ENCODE measurements at places on chromosomes 12 and 14.

DNA sequence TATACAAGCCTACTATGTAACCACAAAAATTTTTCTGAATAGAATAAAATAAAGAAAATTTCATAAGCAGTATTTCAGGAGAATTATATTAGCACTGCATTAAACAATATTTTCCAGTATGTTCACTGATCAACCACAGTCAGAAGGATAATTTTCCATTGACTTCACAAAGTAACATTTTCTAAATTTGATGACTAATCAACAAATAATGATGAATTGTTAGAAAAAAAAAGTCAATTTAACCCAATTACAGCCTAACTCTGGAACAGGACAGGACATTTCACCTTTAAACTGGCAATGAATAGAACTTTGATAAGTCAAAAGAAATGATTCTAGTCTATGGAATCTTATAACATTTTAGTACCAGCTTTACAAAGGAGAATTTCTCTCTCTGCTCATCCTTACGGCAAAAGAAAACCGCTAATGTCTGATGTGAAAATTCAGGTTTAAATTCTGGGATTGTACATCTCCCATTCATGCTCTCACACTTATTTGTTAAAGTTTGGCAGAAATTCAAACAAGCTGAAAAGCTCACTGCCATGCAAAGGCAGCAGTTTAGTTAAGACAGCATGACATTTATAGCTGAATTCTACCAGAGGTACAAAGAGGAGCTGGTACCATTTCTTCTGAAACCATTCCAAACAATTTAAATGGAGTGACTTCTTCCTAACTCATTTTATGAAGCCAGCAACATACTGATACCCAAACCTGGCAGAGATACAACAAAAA, 84.5 kb downstream of the MDGA2 start:
- DNase-seq = no peak

DNA sequence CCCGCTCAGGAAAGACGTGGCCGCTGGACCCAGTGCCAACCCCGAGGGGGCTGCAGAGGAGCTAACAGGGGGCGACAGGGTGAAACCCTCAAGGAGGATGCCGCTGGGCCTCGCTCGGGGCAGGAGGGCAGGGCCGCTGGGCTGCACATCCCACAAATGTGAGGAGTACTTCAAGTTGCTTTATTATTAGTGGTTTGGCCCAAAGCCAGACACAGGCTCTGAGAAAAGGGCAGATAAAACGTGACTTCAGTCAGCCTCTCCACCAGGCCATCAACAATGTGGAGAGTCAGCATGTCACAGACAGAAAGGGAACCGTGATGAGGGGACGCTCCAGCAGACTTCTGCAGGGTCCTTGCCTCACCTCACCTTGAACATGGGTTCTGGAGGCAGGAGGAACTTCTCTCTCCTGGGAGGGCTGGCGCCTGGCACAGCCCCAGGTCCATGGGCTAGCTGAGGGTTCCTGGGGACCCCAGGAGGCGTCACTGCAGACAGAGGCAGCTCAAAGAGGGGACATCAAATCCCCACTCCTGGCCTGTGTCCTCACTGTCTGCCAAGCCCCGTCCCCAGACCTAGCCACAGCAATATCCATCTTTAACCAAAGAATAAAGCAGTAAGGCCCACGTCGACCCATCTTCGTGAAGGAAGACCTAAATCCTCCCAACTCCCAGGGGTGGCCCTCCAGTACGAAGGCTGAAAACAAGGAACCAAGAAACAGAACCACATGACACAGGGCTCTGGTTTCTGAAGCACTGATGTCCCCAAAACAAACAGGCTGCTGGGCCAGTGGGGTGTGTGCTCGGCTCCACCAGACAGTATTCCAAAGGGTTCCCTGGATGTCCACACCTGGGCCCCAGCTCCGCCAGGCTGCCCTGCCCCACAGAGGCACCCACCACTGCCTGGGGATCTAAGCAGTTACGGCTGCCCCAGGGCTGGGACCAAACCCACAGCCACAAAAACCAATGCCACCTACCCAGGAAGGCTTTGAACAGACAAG, 35.1 kb downstream of the CCDC85C start:
- peak; percentile 58 for DNase-seq

DNA sequence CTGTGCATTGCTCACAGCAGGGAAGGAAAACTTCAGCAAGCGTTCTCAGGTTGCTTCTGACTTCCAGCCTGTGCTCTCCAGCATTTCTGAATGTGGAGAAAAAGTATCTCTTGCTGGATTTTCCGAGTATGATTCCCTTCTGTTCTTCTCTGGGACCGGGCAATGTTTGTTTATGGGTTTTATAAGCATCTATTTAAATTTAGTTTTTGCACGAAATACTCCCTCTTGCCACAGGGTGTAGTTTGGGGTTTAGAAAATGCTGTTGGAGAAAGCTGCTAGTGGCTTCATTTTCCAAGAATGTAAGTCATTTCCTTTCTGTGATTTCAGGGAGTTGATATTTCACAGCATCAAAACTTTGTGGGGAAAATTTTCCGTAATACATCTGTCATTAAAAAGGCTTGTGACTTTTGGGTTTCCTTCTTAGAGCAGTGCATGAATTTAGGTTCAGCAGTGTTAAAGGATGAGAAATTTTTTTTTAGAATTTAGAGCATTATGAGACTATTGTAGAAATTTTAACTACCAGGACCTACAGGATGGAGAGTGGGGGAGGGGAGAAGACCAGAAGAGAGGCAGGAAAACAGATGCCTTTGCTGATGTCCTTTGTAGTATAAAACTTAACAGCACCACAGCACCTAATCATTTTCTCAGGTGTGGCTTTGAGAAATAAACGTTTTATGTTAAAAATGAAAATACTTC, 1.5 kb downstream of the FRMD6 start:
- DNase-seq = peak; percentile 68

GRCh38 chr12:64590183-64590582, 20.1 kb upstream of the RASSF3 start:
- no peak for DNase-seq

DNA sequence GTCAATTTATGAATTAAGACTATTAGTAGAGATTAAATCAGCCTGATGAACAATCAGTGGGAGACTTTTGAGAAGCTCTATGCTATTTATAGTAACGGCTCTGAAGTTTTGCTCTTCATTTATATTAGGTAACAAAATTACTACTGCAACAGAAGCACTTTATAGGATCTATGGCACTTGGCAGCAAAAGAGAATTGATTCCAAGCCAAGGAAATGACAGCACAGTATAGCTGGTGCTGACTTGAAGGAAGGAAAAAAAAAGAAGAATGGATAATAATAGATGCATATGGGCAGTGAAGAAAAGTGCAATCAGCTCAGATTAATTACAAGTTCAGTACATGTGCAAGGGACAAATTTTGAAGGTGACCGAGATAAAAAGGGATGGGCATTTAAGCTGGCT, 228.2 kb upstream of the PPFIA2 start:
- DNase-seq = no peak

DNA sequence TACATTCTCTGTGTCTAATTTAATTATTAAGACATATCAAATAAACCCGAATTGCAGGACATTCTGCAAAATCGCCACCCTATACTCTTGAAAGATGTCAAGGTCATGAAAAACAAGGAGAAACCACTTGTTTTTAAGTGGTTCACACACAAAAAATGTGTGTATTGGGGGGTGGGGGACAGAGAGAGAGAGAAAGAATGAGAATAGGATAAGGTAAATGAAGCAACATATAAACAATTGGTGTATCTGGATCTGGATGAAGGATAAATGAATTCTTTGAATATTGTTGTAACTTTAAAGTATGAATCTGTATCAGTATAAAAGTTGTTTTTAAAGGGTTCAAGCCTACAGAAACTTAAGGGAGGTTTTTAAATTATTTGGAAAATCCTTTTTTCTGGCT, 72.1 kb downstream of the ARID2 start:
- no peak for DNase-seq

DNA sequence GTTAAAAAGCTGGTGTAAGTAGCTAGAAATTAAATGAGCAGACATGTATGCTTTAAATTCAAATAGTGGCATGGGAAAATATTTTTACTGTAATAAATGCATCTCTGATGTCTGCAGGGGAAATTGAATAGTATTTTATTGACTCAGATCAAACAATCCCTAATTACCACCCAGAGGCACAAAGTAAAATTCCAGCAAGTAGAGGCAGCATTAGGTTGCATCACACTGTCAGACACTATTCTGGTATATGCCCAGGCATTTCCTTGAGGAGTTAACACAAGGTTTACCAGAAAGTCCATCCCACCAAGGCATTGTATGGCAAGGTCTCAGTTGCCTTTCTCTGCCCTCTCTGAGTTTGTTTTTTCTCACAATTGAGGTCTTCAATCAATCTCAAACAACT, 201.6 kb upstream of the KITLG start:
- no peak for DNase-seq

- DNase-seq = no peak
Observed at GRCh38 chr14:104144453-104144790, 6.0 kb downstream of the KIF26A start.

DNA sequence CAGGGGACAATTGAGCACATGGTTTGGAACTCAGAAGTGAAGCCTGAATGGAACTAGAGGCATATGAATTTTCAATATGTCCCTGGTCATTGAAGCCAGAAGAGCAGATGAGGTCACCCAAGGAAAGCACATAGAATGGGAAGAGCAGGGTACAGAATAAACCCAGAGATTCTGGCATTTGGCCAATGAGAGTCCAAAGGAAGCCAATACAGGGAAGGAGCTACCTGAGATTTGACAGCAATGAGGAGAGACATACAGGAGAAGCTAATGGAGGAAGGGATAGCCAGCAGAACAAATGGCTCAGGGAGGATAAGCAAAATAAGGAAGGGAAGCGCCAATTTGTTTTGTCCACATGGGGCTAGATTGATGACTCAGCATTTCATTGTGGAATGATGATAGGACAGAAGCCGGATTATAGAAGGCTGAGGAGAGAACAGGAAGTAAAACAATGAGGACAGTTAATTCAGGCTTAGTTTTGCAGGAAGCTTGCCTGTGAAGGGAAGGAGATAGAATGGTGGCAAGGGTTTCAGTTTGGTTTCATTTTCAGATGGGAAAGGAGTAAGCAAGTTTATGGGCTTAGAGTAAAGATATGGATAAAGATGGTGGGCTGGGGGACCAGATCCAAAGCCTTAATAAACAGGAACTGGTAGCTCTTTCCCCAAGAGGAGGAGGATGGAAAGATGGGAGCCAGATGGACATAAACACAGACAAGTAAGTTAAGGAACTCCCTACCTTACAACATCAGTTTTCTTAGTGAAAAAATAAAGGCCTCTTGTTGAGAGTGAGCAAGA, 3.2 kb upstream of the SPTSSA start:
- DNase-seq = no peak

- DNase-seq = no peak
Observed at GRCh38 chr12:17079251-17079909, 473.4 kb upstream of the LMO3 start.

GRCh38 chr12:72359416-72359815, 87.2 kb downstream of the TRHDE start:
- no peak for DNase-seq

DNA sequence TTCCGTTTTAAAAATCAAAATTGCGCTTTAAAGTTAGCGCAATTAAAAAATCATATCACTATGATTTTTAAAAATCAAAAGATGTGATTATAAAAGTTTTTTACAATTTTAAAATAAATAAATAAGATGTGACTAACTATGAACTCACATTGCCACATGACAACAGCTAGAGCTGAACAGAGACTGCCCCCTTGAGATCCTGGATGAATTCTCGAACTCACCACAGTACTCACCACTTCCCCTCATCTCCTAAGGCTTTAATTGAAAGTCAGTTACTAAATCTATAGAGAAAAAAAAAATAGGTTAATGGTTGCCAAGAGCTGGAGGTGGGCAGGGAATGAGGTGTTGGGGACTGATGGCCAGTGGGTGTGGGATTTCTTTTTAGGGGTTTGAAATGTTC, 384.2 kb downstream of the ZFP36L1 start:
- DNase-seq = no peak

- DNase-seq = peak; percentile 57
Observed at GRCh38 chr12:28583701-28584261, 393.5 kb downstream of the CCDC91 start.

GRCh38 chr14:55309761-55310365, 38.6 kb downstream of the FBXO34 start:
- no peak for DNase-seq
